ENCODE measurements at places on chromosomes 2 and 18. TPM values are rescaled to one million over a fixed set of nuclear protein-coding genes. Genes with fewer than 3 reads are reported as not detected.

Gene TMEM169
- 1.6 TPM for total RNA-seq

Gene C1GALT1C1L
- total RNA-seq, result not detected

GRCh38 chr2:65351234-65351947, 81.0 kb downstream of the SPRED2 start:
- DNase-seq, result no peak

GRCh38 chr18:31489311-31489710, 8.7 kb upstream of the DSG2 start:
- no peak for DNase-seq

DNA sequence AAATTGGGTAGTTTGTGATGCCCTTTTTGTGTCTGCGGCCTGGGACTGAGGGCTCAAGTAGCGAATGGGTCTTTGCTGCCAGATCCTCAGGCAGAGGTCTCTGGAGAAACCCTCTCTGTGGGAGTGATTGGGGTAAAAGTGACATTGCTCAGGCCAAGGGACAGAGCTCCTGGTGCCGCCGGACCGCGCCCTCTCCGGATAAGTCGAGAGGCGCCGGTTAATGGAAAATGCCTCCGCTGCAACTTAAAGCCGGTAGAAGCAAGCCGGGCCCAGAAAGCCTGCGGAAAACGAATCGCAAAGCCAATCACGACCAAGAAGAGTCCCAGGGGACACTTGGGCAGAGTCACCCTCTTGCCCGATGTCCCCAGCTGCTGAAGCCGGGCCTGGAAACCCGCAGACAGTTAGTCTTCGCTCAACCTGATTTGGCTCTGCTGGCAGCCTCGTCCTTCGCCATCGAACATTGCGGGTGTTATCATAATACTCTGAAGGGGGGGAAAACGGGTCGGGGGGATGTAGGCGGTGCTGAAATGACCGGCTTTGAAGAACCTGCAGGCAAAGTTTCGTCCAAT, 352 bp upstream of the HOXD12 start:
- no peak for DNase-seq

DNA sequence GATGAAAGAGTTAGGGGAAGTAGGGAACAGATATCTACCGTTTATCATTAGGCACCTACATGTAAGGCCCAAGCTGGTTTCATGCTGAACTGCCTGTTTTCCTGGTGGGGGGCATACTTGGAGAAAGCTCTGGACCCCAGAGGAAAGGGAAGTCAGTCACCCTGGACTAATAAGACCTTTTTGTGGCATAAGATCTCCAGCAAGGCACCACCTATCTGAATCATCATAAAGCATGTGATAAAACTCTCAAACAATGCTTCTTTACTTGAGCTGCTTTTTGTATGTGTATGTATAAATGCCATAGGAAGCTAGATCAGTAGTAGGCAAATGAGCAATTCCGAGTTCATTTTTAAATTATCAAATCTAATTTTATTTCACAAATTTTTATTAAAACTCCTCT, 104.8 kb downstream of the TANC1 start:
- no peak for DNase-seq

GRCh38 chr2:54546923-54547720, 91.0 kb downstream of the SPTBN1 start:
- DNase-seq, result no peak

GRCh38 chr18:80009661-80010550, 21.5 kb upstream of the TXNL4A start:
- DNase-seq, result no peak

- DNase-seq, result no peak
These were observed 65.4 kb upstream of the VRK2 start for GRCh38 chr2:57981083-57981768.

- no peak for DNase-seq
These were observed 153.6 kb downstream of the UPP2 start for GRCh38 chr2:158255257-158255656.

DNA sequence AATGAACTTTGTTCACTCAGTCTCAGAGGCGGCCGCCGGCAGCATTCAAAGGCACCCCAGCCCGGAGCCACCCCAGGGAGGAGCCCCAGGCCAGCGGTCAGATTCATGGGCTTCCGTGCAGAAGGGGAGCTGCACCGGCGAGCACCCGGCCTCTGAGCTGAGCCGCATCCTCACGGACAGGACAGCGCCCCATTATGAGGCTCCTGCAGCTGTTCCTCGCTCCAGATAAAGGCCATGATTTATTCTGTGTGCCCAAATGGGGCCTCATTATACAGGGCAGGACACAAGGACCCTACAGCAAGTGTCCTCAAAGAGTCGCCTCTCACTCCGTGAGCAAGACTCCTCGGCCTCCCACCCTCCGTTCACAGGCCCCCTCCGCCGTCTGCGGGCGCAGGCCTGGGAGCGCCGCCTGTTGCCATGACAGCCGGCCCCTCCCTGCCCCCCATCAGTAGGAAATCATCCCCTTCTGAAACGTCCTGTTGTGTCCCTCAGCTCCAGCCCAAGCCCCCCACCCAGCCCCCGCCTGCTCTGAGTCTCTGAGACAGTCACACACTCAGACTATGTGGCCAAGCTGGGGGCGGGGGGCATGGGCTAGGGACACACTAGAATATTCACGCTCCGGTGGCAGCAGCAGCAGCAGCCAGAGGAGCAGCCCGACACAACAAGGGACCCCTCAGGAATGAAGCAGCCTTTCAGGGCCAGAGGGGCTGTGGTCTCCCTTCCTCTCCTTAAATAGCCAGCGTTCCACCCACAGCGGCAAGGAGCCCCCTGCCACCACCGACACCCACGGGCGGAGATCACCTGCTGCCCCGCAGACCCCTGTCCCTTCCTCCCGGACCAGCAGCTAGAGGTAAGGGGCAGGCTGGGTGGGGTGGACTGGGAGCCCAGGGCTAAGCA, at the start of gene GPR17:
GPR17 (plus strand) TSS at position 759 of the 897 bp plus-strand sequence. CDS start 4,583 bp downstream, outside the sequence.
- DNase-seq, result no peak

- DNase-seq, result no peak
These were observed 1.0 kb upstream of the CHST10 start for GRCh38 chr2:100418406-100418962.

DNA sequence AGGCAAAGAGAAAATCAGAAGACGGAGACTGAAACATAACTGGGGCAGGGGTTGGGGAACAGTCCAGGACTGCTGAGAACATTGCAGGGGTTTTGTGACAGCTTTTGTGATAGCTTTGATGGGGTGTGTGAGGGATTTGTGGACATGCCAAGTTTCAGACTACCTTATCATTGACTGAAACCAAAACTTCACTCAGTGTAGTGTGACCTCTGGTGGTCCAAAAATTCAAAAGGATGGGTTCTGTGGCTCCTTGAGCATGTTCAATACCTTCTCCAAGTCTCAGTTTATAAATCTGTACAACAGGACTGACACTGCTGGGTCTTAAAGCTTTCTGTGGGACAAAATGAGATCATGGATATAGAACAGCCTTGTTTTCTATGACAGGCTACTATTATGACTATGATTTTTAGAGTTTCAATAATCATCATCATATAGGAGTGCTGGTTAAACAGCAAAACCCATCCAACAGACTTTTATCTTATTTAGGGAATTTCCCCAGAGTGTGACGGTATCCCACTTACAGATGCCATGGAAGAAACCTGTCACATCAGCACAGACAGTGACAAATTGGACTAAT, 259.2 kb upstream of the SLC14A2 start:
- no peak for DNase-seq

- DNase-seq, result no peak
These were observed 1.5 kb downstream of the ERBB4 start for GRCh38 chr2:212536817-212537725.
